ENCODE measurements at places on chromosomes 2 and 18.
A peak's percentile ranks its signal among the peaks of the same experiment; 100 is the strongest.

- DNase-seq: no peak
Observed at GRCh38 chr18:31233621-31234275, 71.1 kb upstream of the DSC1 start.

- no peak for DNase-seq
Observed at GRCh38 chr18:44807766-44808165, 127.1 kb downstream of the SETBP1 start.

DNA sequence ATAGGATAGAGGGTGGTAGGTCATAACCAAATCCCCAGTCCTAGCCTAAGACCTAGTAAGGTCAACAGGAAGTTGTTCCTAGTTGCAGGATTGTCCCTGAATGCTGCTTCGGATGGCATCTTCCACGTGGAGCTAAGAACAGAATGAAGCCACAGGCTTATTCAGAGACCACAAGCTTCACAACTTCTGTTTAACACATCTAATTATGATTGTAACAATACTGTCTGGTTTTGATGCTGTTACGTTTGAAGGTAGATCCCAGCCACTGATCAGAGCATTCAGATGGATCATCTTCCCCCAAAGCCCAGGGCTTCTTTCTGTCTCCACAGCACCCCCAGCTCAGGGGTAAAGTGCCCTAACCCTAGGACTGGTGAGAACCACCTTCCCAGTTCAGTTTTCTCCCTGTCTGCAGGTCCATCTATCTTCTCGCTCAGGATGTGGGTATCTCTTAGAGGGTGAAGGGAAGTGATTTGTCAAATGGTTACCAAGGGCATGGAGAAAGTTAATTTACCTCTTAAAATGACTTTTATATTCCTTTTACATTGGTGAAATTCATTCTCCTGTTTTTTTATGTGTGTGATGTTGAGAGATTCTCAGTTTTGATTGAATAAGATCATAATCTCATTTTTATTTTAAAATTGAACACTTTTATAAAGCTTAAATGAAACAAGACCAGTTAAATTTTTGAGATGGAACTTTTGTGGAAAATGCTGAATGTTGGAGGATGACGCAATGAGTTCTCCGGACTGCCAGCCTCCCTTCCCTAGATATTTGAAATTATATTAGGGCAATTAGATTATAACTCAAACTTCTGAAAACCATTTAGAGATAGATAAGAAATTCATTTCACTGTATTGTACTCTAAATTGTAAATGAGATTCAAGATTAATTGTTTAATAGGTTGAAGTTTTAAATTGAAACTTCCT lies 66.5 kb downstream of the RHBDD1 start:
- no peak for DNase-seq

DNA sequence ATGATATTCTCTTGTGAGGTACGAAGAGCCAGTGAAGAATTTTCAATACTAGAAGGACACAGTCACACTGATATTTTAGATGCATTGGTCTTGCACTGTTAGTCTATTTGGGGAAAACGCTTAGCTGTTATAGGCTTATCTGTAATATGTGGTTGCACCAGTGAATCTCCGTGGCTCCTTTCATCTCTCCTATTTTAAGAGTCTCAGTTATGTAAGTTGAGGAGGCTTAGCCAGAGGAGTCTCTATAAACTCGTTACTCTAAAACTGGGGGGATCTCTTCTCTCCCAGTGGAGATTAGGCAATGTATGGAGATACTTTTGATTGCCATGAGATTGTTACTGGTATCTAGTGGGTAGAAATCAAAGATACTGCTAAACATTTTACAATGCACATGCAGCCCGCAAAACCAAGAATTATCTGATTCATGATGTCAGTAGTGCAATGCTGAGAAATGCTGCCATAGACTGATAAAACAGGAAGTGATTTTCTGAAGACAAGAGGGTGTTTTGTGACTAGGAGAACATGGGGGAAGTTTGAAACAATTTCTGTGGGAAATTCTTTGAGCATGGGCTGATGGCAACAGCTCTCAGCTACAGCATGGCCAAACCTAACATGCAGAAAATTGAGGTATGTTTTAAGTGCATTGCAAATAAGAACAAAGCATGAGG lies 339.1 kb downstream of the SOX11 start:
- no peak for DNase-seq

- DNase-seq: no peak
Observed at GRCh38 chr2:55810622-55811020, 113.0 kb downstream of the EFEMP1 start.

DNA sequence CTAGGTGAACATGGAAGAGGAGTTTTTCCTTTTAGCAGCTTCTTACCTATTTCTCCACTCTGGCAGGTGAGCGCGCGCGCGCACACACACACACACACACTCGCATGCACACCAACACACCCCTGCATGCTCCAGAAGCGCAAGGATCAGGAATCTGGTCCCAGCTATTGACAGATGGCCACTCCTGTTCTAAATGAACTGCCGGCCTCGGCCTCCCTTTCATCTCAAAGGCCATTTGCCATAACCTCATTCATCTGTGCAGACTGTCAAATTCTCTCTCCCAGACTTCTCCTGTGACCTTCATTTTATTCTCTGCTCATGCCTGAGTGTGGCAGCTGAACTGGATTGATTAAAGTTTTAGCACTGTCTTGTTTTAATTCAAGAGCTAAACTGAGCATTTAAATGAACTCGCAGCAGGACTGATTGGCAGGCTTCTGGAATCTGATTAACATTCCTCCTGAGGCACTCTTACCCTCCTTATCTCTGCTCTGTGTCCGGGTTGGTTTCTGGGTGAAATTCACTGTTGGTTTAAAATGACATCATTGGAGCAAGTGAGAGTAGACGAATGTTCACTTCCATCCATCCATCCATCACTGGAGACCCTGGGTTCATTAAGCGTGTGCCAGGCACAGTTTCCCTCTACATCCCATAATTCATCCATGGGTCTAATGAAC lies 58.8 kb downstream of the FECH start:
- DNase-seq: no peak

DNA sequence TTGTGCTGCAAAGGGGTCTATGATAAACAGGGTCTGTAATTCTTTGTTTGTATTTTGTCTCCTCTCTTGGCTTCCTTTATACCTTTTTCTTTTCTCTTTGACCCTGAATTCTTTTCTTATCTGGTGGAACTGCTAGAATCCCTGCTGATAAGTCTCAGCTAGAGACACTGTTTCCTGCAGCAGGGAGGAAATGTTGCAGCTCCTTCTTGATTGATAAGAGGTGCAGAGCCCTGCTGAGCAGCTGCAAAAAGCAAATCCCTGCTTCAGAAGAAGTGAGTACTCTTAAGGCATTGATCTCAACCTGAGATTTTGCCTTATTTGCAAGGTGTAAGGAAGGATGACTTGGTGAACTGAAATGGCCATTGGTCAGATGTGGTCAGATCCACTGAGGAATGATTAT lies 167.8 kb downstream of the NUP35 start:
- DNase-seq: no peak

DNA sequence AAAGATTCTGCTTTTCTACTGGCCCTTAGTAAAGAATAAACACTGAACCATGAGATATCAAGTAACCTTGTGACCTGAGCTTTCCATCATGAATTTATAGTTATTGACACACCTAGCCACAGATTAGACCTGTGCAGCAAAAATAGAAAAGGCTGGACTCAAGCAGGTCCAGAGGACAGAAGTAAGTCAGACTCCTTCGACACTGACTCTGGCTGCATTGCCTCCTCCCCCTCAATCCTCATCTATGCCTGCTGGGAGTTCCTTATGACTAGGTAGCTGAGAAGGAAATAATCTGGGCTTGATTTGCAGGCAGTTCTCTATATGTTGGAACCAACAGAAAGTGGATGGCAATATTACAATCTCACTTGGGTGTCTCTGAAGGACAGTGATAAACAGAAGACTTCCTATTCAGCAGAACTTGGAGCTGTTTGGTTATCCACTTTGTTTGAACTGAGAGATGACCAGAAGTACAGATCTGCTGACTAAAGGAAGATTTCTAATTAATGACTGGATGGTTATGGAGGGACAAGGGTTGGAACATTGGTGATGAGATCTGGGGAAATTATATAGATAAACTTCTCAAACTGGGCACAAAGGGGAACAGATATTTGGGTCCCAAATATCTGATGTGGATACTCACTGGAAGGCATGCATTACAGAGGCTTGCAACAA lies 39.4 kb downstream of the ARID5A start:
- DNase-seq: no peak

DNA sequence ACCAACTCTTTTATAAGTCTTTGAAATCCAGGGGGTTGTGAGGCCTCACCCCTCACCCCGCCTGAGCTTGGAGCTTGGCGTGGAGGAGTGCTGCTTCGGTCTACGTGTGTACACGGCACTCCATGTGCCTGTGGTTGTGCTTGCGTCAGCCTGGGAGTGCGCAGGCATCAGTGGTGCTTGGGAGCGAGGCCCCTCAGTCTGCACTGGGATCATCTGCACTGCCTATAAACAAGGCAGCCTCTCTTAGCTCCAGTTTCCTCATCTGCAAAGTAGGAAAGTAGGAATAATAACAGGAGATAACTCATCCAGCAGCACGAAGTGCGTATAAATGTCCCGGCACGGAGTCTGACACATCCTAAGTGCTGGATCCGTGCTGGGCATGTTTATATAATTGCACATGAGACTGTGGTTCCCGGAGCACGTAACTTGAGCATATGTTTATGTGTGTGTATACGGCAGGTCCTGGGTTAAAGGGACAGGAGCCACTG lies 1.2 kb downstream of the GYPC start:
- peak; percentile 39 for DNase-seq

DNA sequence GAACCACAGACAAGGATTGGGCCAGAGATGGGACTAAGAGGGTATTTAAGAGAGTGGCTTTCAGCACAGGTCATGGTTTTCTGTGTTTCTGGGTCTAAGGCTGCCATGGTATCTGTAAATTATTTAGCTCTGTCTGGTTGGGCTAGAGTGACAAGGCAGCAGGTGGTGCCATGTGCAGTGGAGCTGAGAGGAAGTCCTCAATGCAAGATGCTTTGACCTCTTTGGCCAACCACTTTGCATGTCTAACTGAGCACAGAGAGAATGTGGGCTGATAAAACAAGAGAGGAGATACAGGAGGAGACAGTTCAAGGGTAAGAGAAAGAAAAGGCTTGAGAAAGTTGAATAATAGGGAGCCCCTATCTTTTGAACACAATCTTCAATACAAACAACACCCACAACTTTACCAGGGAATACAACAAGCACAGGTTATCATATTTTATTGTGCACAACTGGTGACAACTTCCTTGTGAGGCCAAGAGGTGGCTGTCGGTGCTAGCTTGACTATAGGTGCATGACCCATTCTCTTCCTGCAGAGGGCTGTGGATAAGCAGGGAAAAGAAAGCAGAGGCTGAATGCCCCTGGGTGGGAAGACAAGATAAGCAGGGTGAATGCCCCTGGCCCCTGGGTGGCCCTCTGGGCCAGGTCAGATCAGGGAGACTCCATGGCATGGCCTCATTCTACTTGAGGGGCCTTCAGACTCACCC lies 12.3 kb downstream of the FLACC1 start:
- no peak for DNase-seq

- peak; percentile 48 for DNase-seq
Observed at GRCh38 chr18:67515942-67516538, 480 bp downstream of the DSEL start.

DNA sequence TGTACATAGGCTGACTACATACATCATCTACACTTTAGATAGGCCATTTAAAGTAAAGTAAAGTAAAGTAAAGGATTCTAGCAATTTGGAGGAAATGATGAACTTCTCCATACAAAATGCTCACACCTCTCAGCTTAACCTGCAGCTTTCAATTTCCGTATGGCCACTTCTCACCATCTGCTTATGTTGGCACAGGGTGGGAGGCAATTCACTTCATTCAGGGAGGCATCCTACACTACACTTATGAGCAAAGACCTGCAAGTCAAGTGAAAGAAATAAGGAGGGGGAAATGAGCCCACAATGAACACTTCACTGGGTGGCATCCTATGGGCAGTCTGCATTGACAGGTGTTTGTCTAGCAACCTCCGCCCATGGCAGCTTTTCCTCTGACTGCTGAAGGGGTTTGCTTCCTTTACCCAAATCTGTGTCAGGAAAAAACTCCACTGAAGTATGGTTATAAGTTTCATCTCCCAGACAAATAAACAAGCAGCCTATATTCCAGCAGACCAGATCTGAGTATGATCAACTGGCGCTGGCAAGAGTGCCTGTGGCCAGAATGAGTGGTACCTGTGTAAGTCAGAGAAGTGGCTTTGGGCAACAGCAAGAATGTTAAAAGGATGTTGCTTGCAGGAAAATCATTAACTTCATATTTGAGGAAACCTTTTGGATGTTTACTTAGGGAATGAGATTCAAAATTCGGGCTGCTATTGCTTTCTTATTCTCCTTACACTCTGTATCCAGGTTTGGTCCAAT lies 449.1 kb downstream of the TGIF1 start:
- DNase-seq: no peak

DNA sequence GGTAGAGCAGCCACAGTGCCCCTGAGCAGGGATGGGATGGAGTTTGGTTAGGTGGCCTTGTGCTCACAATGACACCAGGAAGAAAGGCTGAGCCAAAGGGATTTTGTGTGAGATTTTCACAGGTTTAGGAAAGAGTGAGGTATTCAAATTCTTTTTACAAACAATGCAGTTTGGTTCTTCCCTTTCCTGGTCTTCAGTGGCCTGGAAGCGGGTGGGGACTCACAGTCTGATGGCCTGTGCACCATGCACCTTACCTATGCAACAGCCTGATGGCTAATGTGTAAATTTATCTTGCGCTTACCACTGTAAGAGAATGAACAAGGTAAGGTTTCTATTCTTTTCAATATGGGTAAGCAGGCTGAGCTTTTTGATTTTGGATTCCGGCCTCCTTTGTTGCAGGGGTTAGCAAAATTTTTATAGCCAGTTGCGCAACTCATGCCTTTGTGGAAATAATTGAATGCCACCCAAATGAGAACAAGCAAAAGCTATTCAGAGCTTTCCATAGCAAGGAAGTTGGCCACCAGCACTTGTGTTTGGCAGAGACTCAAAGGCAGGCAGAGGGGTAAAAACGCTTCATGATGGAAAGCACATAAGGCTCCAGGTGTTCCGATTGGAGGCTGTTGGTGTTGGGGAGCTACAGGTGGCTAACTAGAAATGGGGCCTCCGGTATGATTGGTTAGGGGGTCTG lies 23.8 kb upstream of the IL1R2 start:
- no peak for DNase-seq

GRCh38 chr2:135590619-135591260 lies 59.5 kb downstream of the R3HDM1 start:
- no peak for DNase-seq

GRCh38 chr18:49812286-49813068 lies 856 bp downstream of the ACAA2 start:
- DNase-seq: no peak

DNA sequence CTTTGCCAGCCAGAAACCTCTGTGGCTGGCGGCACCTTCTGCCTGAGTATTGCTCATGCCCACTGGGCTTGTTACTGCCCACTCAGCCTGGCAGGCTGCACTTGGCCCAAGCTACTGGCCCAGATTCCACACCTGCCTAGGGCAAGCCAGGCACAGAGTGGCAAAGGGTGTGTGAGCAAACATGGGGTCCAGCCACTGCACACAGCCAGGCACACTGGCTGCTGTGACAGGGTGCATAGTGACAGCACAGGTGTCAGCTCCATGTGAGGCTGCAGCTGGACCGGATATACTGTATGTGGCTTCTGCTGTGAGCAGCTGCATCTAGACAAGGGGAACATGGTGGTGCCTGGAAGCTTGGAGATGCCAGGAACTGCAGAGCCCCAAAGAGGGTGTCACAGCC lies 113.9 kb downstream of the COPS8 start:
- no peak for DNase-seq

GRCh38 chr2:50097148-50097547 lies 934.8 kb downstream of the NRXN1 start:
- no peak for DNase-seq

- no peak for DNase-seq
Observed at GRCh38 chr2:64410671-64411070, 43.3 kb upstream of the LGALSL start.
